GM12891 (cell line): ENCODE measurements at places on chromosomes 3 and 15.

- no peak for DNase-seq
Measured at GRCh38 chr15:79265167-79265566, 17.4 kb upstream of the ANKRD34C start.

- no peak for DNase-seq
Measured at GRCh38 chr3:52036829-52037228, 19.5 kb downstream of the DUSP7 start.

GRCh38 chr3:142858043-142858442 lies 30.8 kb downstream of the PCOLCE2 start:
- DNase-seq: no peak

DNA sequence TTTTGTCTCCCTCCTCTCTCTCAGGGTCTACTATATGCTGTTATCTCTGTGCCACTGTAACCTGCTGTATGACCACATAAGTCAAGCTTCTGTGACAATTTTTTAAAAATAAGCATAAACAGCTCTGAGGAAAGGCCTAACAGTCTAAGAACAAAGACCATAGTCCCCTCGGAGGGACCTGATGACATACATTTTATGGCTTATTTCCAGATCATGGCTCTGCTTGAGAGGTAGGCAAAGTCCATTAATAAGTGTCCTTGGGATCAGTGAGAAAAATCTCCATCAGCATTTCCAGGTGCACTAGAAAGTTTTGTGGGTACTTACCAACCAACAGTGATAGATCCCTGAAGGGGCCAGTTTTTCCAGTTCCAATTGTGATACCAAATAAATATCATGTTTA lies 123.8 kb downstream of the TNIK start:
- no peak for DNase-seq

GRCh38 chr3:128462931-128463330 lies 3.8 kb downstream of the DNAJB8 start:
- DNase-seq: no peak

DNA sequence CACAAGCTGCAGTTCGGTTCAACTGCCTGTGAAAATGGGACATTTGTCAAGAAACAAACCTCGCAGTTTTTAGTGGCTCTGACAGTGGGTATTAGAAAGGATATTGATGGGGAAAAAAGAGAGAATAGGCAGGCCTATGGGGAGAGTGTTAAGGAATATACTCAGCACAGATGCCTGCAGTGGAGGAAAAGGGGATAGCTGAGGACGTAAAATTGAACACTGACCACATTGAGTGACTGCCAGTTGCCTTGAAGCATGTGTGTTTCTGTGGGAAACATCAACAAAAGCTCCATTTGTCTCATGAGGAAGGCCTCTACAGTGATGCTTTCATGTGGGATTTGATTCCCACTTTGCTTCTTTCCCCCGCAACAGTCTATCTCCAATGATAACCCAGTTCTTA lies 1042.1 kb downstream of the TUSC7 start:
- DNase-seq: no peak

GRCh38 chr3:185460719-185461350 lies 38.0 kb downstream of the TMEM41A start:
- DNase-seq: no peak

DNA sequence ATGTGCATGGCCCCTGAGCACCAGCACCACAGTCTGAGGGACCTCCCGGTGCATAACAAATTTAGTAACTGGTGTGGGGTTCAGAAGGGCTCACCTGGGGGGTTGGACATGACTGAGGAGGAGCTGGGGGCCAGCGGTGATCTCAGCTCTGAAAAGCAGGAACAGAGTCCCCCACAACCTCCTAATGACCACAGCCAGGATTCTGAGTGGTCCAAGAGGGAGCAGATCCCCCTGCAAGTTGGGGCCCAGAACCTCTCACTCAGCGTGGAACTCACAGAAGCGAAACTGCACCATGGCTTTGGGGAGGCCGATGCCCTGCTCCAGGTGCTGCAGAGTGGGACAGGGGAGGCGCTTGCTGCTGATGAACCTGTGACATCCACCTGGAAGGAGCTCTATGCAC lies 43.0 kb downstream of the CDAN1 start:
- DNase-seq: no peak

DNA sequence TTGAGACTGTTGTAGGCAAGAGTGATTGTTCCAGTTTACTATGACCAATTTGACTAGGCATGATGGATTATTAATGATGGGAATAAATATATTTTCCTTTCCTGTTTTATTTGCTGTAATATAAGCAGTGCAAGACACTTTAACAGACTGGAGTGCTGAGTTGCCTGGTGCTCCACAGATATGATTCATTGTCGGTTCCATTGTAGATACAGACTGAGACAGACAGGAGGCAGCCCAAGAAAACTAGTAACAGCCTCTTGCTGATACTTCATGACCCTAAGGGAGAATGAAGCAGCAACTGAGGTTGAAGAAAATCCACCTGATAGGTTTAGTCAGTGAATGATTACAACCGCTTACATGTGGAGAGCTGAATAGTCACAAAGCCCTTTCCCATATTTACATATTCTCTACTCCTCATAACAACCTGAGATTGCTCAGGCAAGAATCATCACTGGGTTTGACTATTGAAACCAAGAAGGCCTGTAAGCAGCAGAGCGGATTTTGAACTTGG lies 235.1 kb upstream of the TPRG1 start:
- no peak for DNase-seq
